ENCODE measurements at places on chromosomes 4 and X.

- no peak for DNase-seq
Measured at GRCh38 chr4:30429813-30430761, 290.1 kb upstream of the PCDH7 start.

DNA sequence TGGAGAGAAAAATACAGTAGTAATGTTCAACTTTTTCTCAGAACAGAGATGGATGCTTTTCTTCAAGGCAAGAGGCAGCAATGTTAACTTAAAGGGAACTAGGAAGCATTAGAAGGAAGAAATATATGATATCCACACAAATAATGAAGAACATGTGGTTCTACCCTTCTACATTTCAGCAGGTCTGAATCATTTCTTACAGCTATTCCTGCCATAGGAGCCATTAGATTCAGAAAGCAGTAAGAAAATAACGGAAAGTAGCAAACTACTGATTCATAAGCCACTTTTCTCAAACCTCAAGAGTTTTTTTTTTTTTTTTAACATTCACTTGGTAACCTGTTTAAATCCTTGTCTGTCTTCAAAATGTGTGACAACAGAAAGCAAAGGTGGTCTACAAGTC is 1251.6 kb upstream of the AGA start:
- no peak for DNase-seq

GRCh38 chr4:26812049-26812714 is 48.5 kb upstream of the STIM2 start:
- DNase-seq, result no peak

DNA sequence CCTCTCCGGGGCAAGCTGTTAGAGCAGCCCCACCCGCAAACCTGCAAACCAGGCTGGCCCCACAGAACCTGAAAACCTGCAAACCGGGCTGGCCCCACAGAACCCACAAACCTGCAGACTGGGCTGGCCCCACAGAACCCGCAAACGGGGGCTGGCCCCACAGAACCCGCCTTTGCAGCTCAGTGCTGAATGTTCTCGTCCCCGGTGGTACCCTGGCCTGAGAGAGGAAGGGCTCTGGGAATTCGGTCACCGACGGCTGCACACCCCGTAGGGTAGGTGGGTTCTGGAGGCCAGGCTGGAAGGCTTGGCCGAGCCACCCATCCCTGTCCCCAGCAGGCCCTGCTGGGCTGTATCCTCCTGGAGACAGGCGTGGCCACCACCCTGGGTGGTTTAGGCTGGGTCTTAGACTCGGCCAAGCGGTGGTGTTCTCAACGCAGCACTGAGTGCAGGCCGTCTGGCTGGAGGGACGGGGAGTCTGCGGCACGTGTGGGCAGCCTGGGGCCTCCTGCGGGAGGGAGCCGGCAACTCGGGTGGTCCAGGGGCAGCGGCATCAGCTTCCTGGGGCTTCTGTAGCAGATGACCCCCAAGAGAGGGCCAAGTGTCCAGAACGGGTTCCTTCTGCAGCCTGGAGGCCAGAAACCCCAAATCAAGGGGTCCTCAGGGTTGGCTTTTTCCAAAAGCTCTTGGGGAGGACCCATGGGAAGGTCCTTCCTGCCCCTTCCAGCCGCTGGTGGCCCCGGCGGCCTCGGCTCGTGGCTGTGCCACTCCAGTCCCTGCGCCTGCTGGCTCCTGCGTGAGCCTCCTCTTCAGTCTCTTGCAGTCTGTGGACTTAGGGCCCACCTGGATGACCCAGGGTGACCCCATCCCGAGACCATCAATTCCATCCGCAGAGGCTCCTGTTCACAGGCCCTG is 15.6 kb downstream of the DOK7 start:
- DNase-seq, result no peak

DNA sequence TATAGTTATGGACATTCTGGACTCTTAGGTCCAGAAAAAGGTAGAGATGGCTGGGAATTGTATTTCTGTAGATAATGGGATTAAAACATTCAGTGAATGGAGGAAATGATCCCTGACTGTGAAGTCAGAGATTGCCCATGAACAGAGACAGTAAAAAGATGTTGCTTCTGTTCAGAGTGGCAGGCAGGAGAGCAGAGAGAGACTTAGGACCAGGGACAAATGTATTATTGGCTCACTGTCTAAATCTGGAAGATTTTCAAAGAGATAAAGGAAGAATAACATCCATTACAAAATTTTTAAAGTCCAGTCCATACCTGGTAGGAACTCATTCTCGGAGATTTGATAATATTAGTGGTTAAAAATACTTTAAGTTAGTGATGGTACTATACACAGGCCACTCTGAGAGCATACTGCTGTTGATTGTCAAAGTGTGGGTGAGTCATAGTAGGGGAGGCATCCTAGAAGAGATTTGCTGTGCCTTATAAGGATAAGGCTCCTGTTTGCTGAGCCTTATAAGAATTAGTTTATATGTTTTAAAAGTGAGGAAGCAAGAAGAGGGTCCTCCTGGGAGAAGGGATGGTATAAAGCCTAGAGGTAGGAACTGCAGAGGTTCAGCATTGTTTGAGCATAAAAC is 53.0 kb downstream of the JADE3 start:
- no peak for DNase-seq

All from midbrain (tissue), 1 donor.